ENCODE measurements at places on chromosomes 5 and 9. TPM values are rescaled to one million over a fixed set of nuclear protein-coding genes. Genes with fewer than 3 reads are reported as not detected.

GRCh38 chr5:143166661-143167420, 236.6 kb downstream of the NR3C1 start:
- DNase-seq, result no peak

GRCh38 chr9:113844466-113844865, 31.6 kb upstream of the ZNF618 start:
- no peak for DNase-seq

DNA sequence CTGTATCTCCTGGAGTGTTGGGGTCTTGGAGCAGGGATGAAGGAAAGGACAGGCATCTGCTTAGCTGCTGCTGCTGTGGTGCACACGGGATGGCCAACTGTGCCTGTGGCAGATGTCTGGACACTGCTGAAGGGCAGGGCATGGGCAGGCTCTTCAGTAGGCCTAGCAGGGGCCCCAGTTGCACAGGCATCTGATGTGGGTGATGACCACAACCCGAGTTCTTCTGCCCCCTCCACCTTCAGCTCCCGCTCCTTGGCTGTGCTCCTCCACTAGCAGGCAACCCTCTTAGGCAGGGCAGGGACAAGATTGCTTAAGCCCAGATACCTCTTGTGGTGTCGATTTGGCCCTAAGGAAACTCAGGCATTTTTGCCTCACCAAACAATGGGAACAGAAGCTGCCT, 9.0 kb upstream of the MEGF10 start:
- DNase-seq, result no peak

GRCh38 chr5:155885199-155885598, 441.8 kb upstream of the SGCD start:
- DNase-seq, result no peak

EIF4E1B gene
- not detected for total RNA-seq

All from activated T-helper 1 cell treated with anti-CD3 and anti-CD28 coated beads, Interleukin-12 subunit alpha, Interleukin-12 subunit beta, Interleukin-2, Interleukin-4 antibody, amounts not matched to agents 30 ng/mL and 10 ng/mL and 1 ng/mL, durations not matched to agents 14 hours and 24 hours and 36 hours (primary cell).